ENCODE measurements at places on chromosomes 11 and 22.
A peak's percentile ranks its signal among the peaks of the same experiment; 100 is the strongest.

- DNase-seq: peak; percentile 77
Observed at GRCh38 chr11:35367491-35367890, 51.9 kb downstream of the SLC1A2 start.

DNA sequence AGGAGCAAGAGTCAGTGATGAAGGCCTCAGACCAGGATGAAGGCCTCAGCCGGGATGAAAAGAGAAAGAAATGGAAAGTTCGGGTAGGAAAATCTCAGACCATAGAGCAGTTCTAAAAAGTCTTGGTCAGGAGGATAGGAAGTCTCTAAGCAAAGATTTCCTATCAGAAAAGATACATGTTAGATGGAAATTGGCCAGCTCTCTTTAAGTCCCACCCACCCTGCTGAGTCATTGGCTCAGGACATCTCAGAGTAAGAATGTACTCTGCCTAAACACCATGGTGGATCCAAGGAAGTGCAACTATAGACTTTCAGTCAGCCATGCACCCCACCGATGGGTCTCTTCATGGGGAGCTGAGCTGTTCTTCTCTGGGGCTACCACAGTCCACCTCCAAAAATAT is 4.4 kb downstream of the OR8B3 start:
- no peak for DNase-seq

- DNase-seq: peak; percentile 32
Observed at GRCh38 chr11:35927682-35928081, 16.2 kb upstream of the LDLRAD3 start.

DNA sequence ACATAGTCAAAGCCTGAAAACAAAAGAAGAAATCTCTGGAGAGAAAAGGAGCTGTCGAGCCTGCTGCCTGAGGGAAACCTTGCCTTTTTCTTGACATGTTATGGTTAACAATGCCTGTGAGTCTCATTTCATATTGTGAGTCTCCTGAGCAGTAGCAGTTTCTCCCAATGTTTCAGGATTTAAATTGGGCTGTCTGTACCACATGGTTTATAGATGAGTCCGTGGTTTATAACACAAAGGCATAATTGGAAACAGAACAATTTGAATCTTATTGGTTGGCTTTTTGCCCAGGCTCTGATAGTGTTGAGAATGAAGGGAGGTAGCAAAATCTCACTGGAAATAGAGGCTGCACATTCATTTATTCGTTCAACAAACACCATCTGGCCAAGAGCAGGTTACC is 540.9 kb downstream of the RAB38 start:
- no peak for DNase-seq

GRCh38 chr22:50620593-50621355 is 7.2 kb downstream of the ARSA start:
- no peak for DNase-seq

- no peak for DNase-seq
Observed at GRCh38 chr11:84663731-84664130, 963.4 kb downstream of the DLG2 start.

DNA sequence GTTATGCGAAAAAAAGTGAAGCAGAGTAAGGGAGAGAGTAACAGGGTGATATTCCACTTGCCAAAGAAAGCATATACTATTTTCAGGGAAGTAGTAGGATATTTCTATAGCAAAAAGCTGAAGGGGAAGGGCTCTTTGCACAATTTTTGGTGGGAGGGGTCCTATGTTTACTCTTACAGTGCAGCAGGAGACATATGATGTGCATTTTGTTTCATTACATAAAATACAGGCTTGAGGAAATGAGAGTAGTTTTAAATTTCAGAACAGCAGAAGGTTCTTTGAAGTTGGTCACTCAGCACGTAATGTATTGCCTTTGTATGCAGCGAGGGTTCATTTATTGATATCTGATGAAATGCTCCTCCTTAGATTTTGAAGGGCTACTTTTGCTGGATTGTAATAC is 3.1 kb upstream of the PIK3IP1 start:
- no peak for DNase-seq

DNA sequence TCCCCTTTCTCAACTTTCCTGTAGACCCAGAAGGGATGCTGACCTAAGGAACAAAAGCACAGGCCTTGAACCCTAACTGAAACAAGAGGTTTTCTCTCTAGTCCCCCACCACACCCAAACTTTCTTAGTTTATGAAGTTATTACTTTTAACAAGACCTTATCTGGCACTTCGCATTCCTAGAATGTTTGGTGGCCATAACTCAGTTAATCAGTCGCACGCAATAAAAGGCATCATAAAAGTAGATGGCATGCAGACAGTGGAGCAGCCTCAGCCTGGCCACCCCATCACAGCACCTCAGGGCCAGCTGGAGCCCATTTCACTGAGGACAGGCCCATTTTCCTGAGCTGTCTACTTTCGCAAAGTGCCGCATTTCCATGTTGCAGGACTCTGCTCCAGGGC is 301.9 kb downstream of the OPCML start:
- DNase-seq: no peak

GRCh38 chr11:34653851-34654482 is 33.1 kb downstream of the EHF start:
- DNase-seq: peak; percentile 94

GRCh38 chr11:28488336-28488735 is 380.1 kb downstream of the METTL15 start:
- DNase-seq: no peak

GRCh38 chr11:123286761-123287160 is 91.7 kb upstream of the CLMP start:
- DNase-seq: peak; percentile 71

DNA sequence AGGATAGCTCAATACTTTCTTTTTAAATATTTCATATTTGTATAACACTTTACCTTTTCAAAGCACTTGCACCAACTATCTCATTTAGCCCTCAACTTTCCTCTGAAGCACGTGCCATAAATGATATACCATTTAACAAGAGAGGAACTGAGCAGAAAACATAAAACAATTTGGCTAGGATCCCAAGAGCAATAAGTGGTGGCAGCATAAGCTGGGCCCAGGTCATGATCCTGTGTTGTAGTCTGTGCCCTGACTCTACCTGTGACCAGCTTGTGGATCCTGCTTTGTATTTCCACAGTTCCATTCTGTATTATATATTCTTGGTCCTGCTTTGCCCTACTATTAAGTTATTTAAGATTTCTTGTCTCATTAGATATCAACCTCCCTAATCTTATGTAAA is 11.5 kb downstream of the ATP5MG start:
- DNase-seq: no peak

- no peak for DNase-seq
Observed at GRCh38 chr22:35393116-35394010, 6.6 kb upstream of the MCM5 start.

DNA sequence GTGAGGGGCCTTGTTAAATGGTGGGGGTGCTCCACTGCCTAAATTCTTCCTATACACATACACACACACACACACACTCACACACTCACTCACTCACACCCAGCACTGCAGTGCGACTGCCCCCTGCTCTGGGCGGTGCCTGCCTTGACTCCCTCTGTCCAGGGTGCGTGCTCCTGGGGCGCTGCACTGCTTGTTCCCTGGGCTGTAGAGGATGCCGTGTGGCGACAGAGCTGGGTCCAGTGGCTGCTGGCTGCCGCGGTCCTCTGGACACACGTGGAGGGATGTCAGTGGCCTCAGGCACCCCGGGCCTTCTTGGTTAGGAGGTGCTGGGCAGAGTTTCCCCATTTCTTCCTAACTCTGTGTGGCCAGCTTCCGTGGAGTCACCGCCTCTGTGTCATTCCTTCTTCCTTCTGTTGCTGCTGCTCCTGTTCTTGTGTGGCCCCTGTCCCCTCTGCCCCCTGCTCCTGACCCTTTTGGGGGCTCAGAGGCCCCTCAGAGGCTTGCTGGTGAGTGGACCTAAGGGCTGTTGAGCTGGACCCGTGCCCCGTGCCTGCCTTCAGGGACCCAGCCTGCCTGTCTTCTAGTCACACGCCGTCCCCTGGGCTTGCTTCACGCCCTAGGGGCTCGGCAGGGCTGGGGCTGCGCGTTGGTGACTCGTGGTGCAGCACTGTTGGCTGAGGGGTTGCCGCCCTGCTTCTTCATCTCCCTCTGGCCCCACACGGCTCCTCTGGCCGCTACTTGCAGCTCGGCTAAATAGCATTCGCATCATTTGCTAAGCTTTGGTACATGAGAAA is 147.0 kb downstream of the TBC1D22A start:
- DNase-seq: no peak

- no peak for DNase-seq
Observed at GRCh38 chr11:95093548-95093947, 3.9 kb downstream of the ENDOD1 start.

GRCh38 chr11:117230286-117230961 is 1.4 kb downstream of the PCSK7 start:
- DNase-seq: no peak

DNA sequence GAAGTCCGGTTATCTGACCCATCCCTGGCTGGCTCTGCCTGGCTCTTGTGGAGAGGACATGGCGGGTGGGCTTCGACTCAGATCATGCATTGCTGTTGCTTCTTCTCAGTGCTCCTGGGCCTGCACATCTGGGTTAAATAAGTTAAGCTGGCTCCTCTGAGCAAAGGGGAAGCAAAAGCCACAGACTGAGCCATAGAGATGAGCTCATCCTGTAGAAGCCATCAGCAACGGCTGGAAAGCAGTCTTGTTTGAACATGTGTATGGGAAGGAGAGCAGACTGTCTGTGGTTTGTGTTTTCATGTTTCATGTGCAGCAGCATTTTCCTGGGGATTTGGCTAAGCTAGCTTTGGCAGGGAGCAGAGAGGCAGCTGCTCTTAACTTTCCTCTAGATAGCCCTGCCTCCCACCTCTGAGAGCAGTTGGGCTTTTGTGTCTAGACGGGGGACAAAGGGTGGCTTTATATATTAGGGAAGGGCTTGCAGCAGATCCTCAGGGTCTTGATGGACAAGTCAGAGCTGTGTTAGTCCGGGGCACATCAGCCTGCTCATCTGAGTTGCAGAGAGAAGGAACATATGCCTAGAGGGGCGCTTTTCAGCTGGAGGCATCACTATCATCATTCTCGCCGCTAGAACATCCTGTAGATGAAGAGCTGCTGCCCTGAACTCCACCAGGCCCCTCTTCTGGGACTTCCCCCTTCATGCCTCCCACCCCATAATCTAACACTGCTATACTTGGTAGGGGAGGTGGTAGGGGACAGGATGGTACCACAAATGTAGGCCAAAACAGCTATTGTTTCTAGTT is 14.9 kb downstream of the DCPS start:
- peak; percentile 98 for DNase-seq

- no peak for DNase-seq
Observed at GRCh38 chr22:46149512-46150033, 753 bp upstream of the PPARA start.

Measured in AG10803 (cell line).